Immature natural killer cell (primary cell): ENCODE measurements at places on chromosomes 3 and 15.

DNA sequence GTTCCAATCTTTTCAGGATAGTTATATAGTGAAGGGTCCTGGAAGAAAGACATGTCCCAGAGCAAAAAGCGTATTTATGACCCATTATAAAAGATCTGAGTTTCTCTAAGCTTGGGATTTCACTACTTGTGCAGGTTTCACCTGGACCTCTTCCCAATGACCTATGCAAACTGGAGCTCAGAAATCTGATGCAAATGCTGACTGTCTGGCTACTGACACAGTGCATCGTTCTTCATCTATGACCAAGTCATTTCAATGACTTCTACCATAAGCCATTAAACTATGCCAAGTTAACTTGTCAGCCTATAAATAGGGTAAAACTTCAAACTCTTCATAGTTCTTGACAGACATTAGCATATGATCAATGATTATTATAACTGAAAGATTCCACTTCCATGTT lies 11.1 kb downstream of the STAG1 start:
- no peak for DNase-seq

GRCh38 chr3:170636400-170636973 lies 50.6 kb upstream of the SLC7A14 start:
- no peak for DNase-seq

- no peak for DNase-seq
Observed at GRCh38 chr3:56154297-56154696, 314.0 kb downstream of the ERC2 start.

DNA sequence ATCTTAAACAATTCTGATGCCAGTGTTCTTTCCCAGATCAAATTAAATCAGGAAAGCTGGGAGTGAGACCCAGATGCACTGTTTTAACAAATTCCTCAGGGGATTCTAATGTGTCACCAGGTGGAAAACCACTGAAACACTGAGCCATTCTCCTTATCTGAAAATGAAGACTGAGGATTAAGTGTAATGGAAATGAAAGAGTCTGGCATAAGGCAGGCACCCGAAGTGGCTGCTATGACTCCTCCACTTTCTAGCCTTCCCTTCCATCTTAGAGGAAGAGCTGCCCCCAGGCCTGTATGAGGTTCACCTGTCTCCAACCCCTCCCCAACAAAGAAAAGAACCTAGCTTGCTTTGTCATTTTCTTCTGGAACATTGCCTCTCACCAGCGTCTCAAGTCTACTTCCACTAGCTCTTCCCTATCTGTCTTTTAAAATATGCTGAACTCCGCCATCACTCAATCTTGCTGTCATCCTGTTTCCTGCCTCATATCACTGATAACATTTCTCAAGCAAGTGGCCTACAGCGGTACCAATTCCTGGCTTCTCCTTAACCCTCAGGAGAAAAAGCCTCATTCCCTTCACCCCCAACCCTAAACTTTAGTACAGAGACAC lies 13.7 kb upstream of the ABHD2 start:
- DNase-seq: no peak

DNA sequence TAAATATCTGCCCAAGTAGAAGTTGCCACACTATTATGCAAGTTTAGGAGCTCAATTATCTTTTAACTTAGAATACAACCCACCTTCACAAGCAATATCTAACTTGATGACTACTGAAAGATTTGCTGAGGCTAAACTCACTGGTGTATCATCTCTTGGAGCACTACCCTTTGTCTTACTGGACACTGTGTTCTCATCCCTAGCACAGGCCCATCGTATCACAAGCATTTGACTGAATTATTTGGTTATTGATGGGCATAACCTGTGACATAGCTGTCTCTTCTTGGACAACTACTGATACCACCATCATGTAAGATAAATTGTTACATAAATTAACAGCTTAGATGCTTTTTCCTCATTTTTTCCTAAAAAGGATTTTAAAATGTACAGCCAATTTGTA lies 216.2 kb upstream of the THBS1 start:
- DNase-seq: no peak

DNA sequence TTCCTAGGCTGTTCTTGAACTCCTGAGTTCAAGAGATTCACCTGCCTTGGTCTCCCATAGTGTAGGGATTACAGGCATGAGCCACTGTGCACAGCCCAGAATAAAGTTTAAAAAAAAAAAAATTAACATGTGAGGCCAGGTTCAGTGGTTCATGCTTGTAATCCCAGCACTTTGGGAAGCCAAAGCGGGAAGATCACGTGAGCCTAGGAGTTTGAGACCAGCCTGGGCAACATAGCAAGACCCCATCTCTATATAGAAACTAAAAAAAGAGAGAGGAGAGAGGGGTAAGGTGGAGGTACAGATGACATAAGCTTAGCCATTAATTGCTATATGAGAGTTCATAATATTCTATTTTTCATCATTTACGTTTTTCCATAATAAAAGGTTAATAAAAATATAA lies 21.5 kb downstream of the ZNF148 start:
- no peak for DNase-seq

- no peak for DNase-seq
Observed at GRCh38 chr15:74319596-74320351, 47.7 kb downstream of the CYP11A1 start.

GRCh38 chr15:38028869-38029268 lies 94.4 kb downstream of the TMCO5A start:
- no peak for DNase-seq

GRCh38 chr3:46001178-46001577 lies 5.6 kb upstream of the FYCO1 start:
- DNase-seq: no peak

- no peak for DNase-seq
Observed at GRCh38 chr15:78750566-78750965, 60.7 kb downstream of the ADAMTS7 start.

DNA sequence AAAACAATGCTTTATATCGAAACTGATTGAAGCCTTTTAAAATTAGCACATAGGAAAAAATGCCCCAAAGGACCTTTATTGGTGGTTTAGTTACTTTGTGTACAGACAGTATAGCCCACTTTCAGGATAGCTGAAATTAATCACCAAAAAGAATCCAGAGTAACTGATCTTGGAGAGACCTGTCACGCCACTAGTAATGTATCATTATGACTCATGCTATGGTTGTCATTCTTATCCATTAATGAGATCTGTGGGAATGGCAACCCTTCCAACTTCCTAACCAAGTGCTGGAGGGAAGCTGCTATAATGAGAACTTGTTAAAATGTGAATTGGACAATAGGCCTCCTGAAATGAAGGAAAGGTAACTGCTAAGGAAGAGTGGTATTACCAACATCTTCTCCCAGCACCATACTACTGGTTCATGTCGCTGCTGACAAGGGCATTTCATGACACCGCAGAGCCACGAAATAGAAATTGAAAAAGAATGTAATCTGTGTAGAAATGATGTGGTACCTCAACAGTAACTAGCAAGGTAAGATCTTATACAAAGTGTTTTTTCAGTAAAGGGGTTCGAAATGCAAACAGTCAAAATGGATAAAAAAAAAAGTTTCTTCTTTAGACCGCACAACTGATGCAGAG lies 7.1 kb upstream of the EMC4 start:
- DNase-seq: no peak

GRCh38 chr3:39208463-39209055 lies 16.2 kb upstream of the XIRP1 start:
- DNase-seq: peak; percentile 64

GRCh38 chr15:40097968-40098476 lies 10.7 kb downstream of the BMF start:
- no peak for DNase-seq

DNA sequence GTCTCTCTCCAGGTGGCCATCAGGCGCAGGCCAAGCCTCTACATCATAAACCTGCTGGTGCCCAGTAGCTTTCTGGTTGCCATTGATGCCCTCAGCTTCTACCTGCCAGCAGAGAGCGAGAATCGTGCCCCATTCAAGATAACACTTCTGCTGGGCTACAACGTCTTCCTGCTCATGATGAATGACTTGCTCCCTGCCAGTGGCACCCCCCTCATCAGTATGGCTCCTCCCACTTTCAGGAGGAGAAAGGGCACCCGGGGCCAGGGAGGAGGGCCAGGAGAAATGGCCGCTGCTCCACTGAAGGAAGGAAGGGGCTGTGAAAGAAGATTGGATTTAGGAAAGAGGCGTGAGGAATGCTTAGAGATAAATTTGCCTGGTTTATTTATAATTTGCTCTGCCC lies 6.6 kb downstream of the HTR3C start:
- DNase-seq: no peak

DNA sequence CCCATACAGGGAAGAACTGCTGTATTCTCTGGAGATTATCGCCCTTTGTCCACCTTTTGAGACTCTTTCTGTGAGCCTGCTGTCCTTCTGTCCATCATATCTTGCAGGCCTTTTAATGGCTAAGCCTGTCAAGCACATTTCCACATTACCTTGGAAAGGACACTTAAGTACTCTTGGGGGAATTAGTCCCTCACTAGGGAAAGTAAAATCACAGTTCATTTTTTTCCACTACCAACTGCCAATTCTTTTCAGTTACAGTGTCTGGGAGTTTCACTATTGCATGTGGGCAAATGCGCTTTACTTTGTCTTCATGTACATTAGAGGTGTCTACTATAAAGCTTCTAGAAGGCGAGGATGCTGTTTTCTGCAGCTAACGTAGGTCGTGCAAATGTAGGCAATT lies 242.1 kb downstream of the NSUN3 start:
- DNase-seq: no peak

GRCh38 chr15:63945838-63946298 lies 100.4 kb downstream of the DAPK2 start:
- no peak for DNase-seq

DNA sequence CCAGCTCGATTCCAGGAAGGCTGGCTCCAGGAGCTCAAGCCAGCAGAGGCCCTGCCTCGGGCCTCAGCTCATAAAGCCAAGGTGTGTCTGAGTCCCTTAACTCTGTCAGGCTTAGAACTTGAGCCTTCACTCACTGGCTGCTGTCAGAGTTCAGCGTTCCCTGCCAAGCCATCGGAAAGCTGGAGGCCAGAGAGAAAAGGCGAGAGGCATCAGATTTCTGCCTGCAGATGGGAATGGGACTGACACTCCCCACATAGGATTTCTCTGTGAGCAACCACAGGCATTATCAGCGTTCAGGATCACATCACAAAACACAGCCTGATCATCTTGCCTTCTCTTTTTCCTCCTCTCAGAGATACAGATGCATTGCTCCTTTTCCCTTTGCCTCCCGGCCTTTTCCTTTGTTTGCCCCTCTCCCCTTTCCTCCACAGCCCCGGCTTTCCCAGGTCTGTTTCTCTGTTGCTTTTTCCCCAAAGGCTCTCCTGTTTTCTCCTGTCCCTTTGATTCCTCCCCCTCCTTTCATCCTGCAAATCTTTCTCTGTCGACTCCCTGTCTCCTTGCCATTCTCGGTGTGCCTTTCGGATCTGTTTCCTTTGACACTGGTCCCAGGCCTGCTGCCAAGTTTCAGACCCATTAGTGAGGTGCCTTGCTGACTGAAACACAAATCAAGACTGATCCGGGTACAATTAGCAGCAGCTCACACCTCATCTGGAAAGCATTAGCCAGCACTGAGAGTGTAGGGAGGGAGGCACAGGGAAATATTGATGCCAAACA lies 44.5 kb upstream of the BOC start:
- no peak for DNase-seq

GRCh38 chr3:51379301-51379700 lies 5.8 kb upstream of the MANF start:
- DNase-seq: no peak

DNA sequence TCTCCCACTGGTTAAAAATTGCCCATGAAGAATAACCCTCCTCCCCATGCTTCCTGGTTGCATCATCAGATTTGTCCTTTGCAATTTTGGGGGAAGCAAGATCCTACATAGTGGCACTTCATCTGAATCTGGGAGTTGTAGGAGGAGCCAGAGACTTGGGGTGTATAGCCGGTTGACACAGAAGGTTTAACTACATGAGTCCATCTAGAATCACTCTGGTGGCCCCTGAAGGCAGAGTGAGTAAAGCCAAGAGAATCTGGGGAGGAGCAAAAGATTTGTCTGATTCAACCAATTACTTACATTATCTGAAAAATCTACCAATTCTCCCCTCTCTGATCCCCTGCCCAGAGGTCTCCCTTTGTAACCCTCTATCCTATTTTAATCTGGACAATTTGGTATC lies 50.1 kb downstream of the SYN2 start:
- DNase-seq: no peak

DNA sequence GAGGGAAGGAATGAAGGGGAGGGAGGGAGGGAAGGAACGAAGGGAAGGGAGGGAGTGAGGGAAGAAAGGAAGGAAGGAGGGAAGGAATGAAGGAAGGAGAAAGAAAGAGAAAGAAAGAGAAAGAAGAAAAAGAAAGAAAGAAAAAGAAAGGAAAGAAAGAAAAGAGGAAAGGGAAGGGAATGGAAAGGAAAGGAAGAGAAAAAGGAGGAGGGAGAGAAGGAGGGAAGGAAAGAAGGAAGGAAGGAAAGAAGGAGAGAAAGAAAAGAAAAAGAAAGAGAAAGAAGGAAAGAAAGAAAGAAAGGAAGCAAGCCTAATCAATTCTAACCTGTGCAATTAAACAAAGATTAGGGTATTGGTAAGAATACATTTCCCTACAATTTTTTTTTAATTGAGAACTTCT lies 238.6 kb downstream of the PYDC2 start:
- no peak for DNase-seq
